ENCODE measurements at places on chromosomes 4 and X. TPM values are rescaled to one million over a fixed set of nuclear protein-coding genes. Genes with fewer than 3 reads are reported as not detected.

SLC34A2 gene
- 0.37 TPM for polyA plus RNA-seq

MRFAP1 gene
- 227 TPM for polyA plus RNA-seq

AKAP14 gene
- polyA plus RNA-seq = not detected

NOA1 gene
- 20.7 TPM for polyA plus RNA-seq

DMD gene
- 88.9 TPM for polyA plus RNA-seq

CXCL3 gene
- polyA plus RNA-seq = not detected

NSG1 gene
- 3.4 TPM for polyA plus RNA-seq

ARMCX4 gene
- 49.6 TPM for polyA plus RNA-seq

PAGE4 gene
- not detected for polyA plus RNA-seq

CXXC4 gene
- polyA plus RNA-seq = 2.6 TPM

HHIP gene
- polyA plus RNA-seq = 3.2 TPM

DAPP1 gene
- polyA plus RNA-seq = 2.1 TPM
